ENCODE measurements at places on chromosomes 1 and 21.

DNA sequence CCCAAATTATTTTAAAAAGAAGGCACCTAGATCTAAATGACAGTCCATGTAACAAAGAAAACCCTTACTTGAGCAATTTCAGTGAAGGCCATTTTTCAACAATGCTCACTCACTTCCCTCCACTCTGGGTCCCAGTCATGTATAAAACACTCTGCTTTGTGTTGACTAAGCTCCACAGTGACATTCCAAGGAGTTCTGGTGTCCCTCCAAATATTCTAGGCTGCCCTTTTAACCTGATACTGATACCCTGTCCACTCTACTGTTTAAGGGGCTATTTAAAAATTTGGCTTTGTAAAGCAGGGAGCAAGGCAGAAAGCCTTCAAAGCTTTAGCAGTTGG, 73.6 kb downstream of the GNG12 start:
- no peak for DNase-seq

GRCh38 chr1:99748419-99748818, 18.0 kb downstream of the FRRS1 start:
- DNase-seq: no peak

- no peak for DNase-seq
Observed at GRCh38 chr1:224786533-224787250, 142.8 kb upstream of the DNAH14 start.

GRCh38 chr1:36845802-36846201, 188.5 kb downstream of the GRIK3 start:
- DNase-seq: no peak

- DNase-seq: no peak
Observed at GRCh38 chr1:201499795-201500669, 6.9 kb downstream of the CSRP1 start.

GRCh38 chr1:117846674-117847425, 82.6 kb downstream of the GDAP2 start:
- DNase-seq: no peak

DNA sequence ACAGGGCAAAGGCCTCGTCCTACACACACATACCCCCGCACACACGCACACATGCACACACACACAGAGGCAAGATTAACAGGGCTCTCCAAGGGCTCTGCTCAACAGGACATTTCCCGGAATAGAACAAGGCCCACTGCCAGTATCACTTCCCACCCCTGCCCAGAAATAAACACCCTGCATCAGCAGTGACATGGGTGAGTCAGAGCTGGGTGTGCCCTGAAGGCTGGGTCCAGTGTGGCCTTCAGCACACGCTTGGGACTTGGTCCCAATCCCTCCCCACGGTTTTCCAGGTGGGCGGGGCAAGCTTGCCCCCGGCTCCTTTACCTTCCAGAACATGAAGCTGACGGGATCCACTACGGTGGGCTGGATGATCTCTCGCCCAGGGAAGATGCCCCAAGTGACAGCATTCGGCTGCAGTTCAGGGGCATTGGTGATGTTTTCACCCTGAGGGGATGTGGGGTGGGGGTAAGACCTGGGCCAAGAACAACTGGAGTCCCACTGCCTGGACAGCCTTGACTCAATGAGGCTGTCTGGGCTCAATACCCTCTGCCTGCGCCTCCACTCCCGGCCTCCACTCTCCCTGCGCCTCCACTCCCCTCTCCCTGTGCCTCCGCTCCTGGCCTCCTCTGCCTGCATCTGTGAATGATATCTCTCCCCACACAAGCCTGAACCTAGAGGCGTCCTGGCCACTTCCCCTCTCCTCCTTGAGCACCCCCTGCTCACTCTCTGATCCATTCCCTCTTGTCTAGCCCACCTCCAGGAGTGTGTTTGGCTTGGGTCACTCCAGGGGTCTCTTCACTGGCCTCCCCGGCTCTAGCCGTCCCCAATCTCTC, 14.7 kb downstream of the MTHFR start:
- DNase-seq: peak; percentile 22

GRCh38 chr1:218348628-218349071, 3.5 kb downstream of the TGFB2 start:
- DNase-seq: no peak

- no peak for DNase-seq
Observed at GRCh38 chr1:176193023-176193422, 14.1 kb downstream of the COP1 start.

DNA sequence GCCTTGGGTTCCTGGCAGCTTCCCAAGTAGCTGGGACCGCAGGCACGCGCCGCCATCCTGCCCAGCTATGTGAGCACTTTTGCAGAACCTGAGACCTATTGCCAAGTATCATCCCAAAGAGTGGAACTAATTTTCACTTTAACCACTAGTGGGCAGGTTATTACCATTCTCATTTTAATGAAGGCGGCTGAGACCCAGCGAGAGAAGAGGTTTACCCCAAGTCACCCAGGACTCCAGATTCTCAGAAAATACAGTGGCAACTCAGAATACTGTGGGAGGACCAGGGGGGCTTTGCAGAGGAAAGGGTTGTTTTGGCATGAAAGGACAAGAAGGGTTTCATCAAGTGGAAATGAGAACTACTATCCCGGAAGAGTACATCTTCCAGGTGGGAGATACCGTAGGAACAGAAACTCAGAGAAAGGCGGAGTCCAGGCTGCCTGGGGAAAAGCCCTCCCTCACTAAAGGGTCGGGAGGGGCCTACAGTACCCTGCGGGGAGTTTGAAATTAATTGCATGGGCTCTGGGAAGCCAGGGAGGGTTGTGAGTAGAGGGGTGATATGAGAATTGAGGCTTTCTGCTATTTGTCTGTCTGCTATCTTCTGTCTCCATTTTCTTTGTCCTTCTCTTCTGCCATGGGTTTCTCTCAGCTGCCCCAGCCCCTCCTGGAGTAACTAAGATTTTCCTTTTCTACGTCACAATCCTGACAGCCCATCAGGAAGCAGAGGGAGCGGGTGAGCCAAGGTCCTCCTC, 7.2 kb upstream of the SEMA4A start:
- no peak for DNase-seq

DNA sequence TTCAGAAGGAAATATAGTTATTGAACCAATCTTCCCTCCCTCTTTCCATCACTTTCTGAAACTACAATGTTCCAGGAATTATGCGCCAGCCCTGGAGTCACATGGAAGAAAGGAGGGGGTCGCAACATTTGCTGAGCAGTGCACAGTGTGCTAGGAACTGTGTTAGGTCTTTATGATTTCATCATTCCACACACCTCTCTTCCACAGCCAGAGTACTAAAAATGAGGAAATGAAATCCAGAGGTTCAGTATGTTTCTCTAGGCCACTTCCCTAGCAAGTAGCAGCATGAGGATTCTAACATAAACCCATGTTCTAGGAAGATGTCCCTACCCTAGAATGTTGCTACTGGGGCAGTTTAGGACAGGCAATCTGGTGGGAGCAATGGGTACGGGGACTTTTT, 158.1 kb downstream of the SLC45A1 start:
- no peak for DNase-seq

GRCh38 chr1:1356166-1356795, 2.1 kb downstream of the MXRA8 start:
- DNase-seq: no peak

DNA sequence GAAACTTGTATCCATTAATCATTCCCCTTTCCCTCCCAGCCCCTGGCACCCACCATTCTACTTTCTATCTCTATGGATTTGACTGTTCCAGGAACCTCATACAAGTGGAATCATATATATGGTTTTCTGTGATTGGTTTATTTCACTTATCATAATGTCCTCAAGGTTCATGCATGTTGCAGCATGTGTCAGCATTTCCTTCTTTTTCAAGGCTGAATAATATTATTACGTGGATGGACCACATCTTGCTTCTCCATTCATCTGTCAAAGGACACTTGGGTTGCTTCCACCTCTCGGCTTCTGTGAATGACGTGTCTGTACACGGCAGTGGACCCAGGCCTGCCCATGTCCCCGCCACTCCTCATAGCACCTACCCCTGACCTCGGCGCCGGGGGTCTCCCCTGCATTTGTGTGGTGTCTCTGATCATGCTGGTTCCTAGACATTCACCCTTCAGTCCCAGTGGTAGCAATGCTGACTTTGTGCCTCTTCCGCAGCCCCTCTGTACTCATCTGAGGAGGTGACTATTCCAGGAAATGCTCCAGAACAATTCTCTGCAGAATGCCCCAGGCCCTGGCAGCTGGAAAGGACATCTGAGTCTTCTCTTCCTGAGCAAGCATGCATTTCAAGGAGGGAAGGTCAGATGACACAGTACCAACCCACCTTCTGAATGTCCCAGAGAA, 136.9 kb downstream of the PSMG1 start:
- no peak for DNase-seq

DNA sequence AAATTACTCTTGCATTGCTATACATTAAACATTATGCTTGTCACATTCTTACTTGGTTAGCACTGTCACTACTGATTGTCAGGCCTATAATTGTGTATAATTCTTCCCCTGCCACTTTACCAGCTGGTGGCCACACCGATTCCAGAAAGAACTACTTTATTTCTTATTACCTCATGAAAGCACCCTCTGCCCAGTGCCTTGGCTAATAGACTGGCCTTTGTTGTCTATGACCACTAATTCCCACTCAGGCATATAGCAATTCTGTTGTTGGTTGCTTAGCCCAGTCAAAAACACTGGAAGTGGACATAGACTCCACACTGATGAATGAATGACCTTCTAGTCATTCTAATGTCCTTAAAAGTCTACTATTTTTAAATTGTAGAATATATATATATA, 35.6 kb downstream of the MRPL39 start:
- no peak for DNase-seq

- DNase-seq: no peak
Observed at GRCh38 chr1:232386294-232386693, 243.6 kb downstream of the SIPA1L2 start.

GRCh38 chr1:2137257-2138121, 57.1 kb downstream of the FAAP20 start:
- no peak for DNase-seq

GRCh38 chr1:244037252-244037651, 13.8 kb upstream of the ZBTB18 start:
- DNase-seq: no peak

DNA sequence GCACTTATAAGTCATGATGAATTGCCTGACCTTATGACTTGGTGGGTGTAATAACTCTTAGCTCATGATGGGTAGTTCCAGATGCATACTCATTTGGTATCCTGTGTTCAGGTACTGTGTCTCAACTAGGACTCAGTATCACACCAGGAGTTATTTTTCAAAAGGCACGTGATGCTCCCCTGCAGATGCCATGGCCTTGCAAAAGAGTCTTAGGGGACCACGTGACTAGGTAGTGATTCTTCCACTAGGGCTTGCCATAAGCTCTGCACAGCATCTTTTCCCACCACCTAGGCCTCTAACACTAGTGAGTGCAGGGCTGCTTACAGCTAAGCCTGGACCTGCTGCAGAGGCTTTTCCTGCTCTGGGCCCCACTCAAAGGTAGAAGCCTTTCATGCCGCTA, 3.9 kb upstream of the FCAMR start:
- DNase-seq: no peak

All from CD4-positive, alpha-beta T cell (primary cell).